Head of caudate nucleus (tissue), 42 donors: ENCODE measurements at places on chromosomes 5 and 9.

GRCh38 chr5:71629950-71630349 is 42.8 kb downstream of the MCCC2 start:
- DNase-seq = no peak

GRCh38 chr5:103435136-103435889 is 127.3 kb downstream of the NUDT12 start:
- no peak for DNase-seq

GRCh38 chr5:132684922-132685720 is 11.3 kb downstream of the IL4 start:
- DNase-seq = no peak

DNA sequence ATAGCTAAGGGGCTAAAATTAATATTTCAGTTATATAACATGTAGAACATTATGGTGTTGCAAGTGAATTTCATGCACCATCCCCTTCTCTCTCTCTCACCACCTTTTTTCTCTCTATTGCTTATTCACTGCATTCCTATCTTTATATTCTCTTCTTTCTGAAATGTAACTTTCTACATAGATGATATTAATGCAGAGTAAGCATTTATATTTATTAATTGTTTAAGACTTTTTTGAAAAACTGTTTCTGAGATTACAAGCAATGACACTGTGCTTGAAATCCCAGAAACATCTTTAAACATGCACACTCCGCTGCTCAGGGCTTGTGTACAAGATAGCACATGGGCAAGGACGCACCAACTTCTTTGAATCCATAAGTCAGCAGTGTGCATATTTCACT is 567.7 kb upstream of the SGCD start:
- no peak for DNase-seq

- no peak for DNase-seq
These were observed 19.3 kb downstream of the TYRP1 start for GRCh38 chr9:12712532-12712931.

DNA sequence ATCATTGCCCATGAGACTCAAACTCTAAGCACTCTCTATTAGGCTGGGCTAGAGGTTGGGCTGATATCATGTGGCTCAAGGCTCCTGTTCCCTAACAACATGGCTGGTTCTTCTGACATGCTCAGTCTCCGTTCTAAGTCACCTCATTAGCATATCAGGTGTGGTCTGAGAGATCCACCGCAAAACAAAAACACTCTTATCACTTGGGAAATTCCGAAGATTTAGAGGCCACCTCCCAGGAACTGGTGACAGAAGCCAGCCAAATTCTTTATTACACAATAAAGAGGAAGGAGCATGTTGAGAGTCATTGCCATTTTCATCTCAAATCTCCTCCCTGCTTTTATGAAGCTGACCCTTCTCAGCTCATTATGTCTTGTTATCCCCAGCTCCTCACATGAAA is 107.6 kb downstream of the MSX2 start:
- no peak for DNase-seq

DNA sequence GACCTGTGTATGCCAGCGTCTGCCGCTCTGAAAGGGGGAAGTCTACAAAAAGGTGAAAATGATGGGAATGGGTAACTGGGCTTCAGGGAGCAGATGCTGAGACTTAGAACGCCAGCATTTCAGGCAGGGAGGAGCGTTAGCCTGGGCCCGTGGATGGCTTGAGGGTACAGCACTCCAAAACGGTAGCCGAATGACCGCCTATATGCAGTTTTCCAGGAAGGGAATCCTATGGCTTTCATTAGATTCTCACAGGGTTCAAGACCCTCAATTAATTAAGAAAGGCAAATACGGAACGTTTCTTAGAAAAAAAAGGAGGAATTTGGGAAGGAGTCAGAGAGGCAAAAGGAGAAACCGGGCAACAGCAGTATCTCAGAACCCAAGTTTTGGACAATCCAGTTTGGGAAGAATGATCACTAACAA is 639 bp downstream of the AMACR start:
- DNase-seq = peak; percentile 37

GRCh38 chr5:39461007-39461682 is 36.4 kb upstream of the DAB2 start:
- DNase-seq = peak; percentile 14

DNA sequence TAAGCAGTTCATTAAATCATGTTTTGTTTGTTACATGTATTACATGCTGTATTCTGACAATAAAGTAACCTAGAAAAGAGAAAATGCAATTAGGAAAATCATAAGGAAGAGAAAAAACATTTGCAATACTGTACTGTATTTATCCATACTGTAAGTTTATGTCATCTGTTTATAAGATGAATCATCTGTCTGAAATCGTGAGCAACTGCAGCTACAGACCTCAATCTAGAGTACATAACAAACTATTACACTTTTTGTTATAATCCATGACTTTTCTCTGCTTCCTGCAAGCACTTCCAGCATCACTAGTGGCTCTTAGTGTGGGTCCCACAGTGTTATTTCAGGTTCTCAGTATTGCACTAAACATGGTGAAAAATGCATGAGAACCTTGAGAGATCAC is 144.4 kb upstream of the NR4A3 start:
- DNase-seq = no peak

GRCh38 chr9:105438141-105438806 is 9.6 kb upstream of the FSD1L start:
- no peak for DNase-seq
